ENCODE measurements at places on chromosomes 13 and 19.
A peak's percentile ranks its signal among the peaks of the same experiment; 100 is the strongest.

DNA sequence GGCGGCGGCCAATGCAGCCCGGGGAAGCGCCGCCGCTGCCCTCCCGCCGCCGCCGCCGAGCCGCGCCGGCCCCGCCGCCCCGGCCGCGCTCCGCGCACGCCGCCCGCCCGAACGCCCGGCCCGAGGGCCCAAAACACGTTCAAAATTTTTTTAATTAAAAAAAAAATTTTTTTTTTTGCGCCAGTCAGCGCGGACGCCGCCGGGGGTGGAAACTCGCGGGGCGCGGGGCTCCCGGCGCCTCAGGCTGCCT lies 468 bp downstream of the HMGB1 start:
- peak; percentile 34 for DNase-seq

GRCh38 chr13:110512198-110512740 lies 49.3 kb downstream of the RAB20 start:
- no peak for DNase-seq

DNA sequence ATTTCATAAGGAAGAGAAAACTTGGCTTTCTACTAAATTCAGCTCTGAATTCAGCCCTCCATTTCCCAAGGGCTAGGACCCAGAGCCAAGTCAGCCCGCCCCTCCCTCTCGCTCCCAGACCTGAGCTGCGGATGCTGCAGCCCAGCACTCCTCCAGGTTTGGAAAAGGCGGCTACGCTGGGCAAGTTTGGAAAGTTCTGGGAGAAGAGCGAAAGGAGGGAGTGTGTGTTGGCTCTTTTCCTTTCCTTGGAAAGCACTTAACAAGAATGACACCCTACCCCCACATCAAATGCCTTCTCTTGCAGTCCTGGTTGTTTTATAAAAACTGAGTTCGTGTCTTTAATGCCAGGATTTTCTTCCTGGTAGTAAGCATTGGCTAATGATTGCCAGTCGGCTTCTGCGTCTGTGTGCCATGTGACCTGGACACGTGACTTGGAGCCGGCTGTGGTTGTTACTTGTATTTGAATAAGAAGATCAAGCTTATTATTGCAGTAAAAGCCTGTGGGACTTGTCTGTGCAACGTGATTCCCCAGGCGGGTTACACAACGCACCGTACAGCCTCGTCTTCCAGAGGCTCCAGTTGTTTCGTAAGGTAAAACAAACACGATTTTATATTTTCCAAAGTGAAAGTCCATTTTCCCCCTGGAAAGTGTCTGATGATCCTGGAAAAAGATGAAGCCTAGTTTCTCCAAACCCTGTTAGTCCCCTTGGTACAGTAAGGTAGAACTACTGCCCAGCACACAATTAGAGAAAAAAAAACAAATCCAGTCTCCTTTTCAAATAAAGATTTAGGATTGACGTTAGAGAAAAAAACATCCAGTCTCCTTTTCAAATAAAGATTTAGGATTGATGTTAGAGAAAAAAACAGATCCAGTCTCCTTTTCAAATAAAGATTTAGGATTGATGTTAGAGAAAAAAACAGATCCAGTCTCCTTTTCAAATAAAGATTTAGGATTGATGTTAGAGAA lies 26.8 kb upstream of the UBE2L5 start:
- DNase-seq: peak; percentile 46

GRCh38 chr13:50012396-50013169 lies 2.7 kb upstream of the KCNRG start:
- no peak for DNase-seq

GRCh38 chr13:27170221-27170515 lies 1.4 kb downstream of the USP12 start:
- DNase-seq: no peak
